G401 (cell line): ENCODE measurements at places on chromosomes 11 and 22. TPM values are rescaled to one million over a fixed set of nuclear protein-coding genes. Genes with fewer than 3 reads are reported as not detected.

GRCh38 chr11:100865443-100866065 lies 178.5 kb downstream of the ARHGAP42 start:
- DNase-seq = no peak

DNA sequence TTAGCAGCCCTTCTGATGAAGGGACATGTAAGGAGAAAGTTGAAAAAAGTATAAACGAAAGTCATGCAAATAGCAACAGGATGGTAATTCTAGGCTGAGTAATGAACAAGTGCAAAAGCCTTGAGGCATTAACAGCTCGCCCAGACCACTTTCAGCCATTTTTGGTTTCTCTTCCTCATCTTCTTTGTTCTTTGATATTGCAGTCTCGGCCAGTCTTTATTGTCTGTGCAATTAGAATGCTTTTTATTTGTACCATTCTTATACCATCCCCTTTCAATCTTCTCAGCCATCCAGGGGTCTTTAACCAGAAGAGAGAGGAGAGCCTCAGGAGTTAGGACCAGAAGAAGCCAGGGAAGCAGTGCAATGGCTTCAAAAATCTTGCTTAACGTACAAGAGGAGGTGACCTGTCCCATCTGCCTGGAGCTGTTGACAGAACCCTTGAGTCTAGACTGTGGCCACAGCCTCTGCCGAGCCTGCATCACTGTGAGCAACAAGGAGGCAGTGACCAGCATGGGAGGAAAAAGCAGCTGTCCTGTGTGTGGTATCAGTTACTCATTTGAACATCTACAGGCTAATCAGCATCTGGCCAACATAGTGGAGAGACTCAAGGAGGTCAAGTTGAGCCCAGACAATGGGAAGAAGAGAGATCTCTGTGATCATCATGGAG lies 7.3 kb downstream of the TRIM34 start:
- no peak for DNase-seq

The EIF3M gene
- total RNA-seq = 777 and 862 TPM in 2 replicates

GRCh38 chr11:43577566-43578264 lies 102.8 kb upstream of the HSD17B12 start:
- DNase-seq = peak; percentile 60

The MICAL2 gene
- total RNA-seq = 12.6 and 21.1 TPM in 2 replicates

DNA sequence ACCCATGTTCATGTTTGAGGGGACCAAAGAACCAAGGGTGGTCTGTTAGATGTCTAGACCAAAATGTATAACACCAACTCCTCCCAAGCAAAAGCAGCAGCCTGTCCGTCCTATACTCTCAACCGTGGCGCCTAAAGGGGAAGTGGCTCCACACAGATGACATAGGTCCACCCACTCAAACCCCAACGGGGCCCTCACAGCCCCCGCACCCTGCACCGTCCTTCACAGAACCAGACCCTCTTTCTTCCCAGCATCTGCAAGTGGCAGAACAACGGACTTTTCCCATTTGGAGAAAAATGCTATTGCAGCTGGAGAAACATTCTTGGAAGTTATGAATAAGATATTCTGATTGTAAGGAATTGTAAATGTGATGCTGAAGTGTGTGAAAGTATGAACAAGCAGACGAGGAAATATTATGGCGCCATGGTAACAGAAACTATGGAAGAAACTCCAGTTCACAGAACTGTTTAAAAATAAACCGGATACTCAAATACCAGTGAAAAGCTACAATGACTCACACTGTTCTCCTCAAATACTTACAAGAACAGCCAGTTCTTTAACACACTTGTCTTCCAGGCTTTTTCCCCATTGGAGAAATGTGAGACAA lies 76.5 kb upstream of the ARFGAP3 start:
- no peak for DNase-seq
